ENCODE measurements at places on chromosomes 2 and 18.

- DNase-seq = no peak
Measured at GRCh38 chr2:11242542-11243174, 87.4 kb downstream of the SLC66A3 start.

DNA sequence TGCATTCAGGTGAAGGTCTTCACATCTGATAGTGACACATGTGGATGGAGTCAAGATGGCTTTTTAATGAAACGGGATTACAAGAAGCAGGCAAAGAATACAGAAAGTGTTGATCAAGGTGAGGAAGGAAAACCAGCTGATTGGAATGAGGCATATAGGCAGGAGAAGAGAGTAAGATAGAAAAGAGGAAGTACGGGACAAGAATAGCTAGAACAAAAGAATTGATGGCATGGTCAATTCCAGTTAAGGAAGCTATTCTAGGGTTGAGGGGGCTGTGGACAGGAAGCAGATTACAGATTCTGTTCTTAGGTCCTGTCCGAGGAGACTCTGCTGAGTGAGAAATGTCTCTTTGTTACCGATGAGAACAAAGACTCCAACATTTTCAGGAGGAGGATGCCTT is 13.2 kb upstream of the NCK2 start:
- no peak for DNase-seq

GRCh38 chr2:219578811-219579613 is 6.9 kb downstream of the INHA start:
- no peak for DNase-seq

- DNase-seq = no peak
Measured at GRCh38 chr2:216829533-216829932, 30.3 kb downstream of the TNP1 start.

- DNase-seq = no peak
Measured at GRCh38 chr2:36811071-36811470, 114.6 kb downstream of the VIT start.

Measured in BJ (cell line).